ENCODE measurements at places on chromosomes 4 and X.

- DNase-seq = no peak
- H3K4me1 ChIP-seq = no peaks in the 10 kb centered on the region
- H3K4me3 ChIP-seq = no peak overlapping the region
- no peaks in the 10 kb centered on the region for H3K27me3 ChIP-seq
Observed at GRCh38 chrX:122475306-122475705, 708.8 kb upstream of the GRIA3 start.

GRCh38 chr4:163920426-163920825, 425.9 kb downstream of the TMA16 start:
- H3K36me3 ChIP-seq = no peaks in the 10 kb centered on the region
- H3K4me3 ChIP-seq = no peak overlapping the region
- H3K27me3 ChIP-seq = no peaks in the 10 kb centered on the region
- H3K27ac ChIP-seq = no peak overlapping the region
- no peaks in the 10 kb centered on the region for H3K4me1 ChIP-seq
- DNase-seq = no peak

DNA sequence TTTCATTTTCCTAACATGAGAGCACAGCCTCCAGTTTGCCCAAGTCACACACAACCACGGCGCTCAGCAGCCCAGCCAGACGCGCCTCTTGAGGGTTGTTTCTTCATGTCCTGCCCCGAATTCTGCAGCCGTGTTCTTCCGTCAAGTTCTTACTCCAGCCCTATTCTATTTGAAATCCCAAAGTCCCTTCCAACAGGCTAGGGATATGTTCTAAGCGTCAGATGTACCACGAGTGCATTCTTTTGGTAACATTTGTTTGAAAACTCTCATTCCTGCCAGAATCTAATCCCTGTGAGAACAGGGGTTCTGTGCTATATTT, 23.1 kb downstream of the ACSL1 start:
- no peak overlapping the region for H3K27ac ChIP-seq
- no peaks in the 10 kb centered on the region for H3K4me1 ChIP-seq
- no peak overlapping the region for H3K4me3 ChIP-seq
- DNase-seq = no peak

GRCh38 chr4:5730993-5731990, 20.3 kb downstream of the EVC start:
- H3K36me3 ChIP-seq = no peaks in the 10 kb centered on the region
- no peaks in the 10 kb centered on the region for H3K4me1 ChIP-seq
- no peaks in the 10 kb centered on the region for H3K27me3 ChIP-seq
- no peak overlapping the region for H3K27ac ChIP-seq
- no peak overlapping the region for H3K4me3 ChIP-seq

GRCh38 chrX:154350429-154351182, 23.8 kb downstream of the FLNA start:
- H3K27me3 ChIP-seq = no peaks in the 10 kb centered on the region
- H3K4me1 ChIP-seq = peaks cover 26% of the 10 kb centered on the region
- no peak overlapping the region for H3K4me3 ChIP-seq

All from activated T-cell treated with anti-CD3 and anti-CD28 coated beads, Interleukin-2, amount 50 U/mL, for 72 hours (primary cell).